ENCODE measurements at places on chromosomes 5 and 9.
A peak's percentile ranks its signal among the peaks of the same experiment; 100 is the strongest.

DNA sequence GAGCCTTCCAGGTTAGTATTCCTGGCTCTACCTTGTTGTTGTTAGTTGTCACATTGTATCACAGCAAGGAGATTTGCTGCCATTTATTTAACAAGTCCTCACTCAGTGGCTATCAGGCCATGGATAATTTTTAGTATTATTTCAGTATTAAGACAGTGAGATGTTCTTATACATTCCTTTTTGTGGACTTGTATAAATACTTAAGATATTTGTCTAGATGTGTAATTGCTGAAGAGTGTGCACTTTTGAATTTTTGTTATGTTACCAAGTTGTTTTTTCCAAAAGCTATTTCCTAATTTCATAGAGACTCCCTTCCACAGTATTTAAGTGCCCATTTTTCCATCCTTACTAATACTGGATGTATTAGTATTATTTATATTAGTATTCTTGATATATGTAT, 22.0 kb downstream of the SLC36A1 start:
- no peak for DNase-seq

DNA sequence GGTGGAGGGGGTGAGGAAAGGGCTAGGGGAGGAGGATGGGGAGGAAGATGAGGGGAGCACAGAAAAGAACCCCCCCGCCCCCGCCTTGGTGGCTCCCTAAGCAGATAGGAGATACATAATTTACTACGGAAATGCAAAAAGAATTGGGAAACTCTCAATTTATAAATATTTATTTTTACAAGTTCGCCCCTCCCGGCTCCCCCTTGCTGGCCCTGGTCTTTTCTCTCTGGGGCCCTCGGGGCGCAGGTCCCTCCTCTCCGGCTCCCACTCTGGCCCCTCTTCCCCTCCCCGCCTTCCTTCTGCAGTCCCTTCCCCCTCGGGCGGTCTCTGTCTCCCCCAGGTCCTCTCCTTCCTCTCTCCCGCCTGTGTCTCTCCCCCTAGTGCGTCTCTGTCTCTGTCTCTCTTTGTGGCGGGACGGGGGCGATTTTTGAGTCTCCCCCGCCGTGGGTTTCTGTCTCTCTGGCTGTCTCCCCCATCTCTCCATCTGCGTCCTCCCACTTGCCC, 173.6 kb upstream of the IER5L start:
- DNase-seq: no peak

DNA sequence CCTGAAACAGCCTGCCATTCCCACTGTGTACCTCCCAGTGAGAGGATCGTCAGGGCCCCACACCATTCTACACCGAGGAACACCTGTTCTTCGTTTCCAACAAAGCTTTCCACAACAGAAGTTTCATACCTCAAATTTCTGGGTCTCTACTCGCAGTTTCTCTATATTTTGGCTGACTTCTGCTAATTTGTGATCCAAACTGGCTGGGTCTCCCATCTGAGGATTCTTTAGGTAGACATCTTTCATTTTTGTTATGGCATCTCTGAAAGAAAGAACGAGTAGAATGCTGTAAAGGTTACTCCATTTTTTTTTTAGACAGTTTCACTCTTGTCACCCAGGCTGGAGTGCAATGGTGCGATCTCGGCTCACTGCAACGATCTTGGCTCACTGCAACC, 67.5 kb downstream of the USP20 start:
- no peak for DNase-seq

- peak; percentile 85 for DNase-seq
Measured at GRCh38 chr5:173802670-173803165, 85.4 kb upstream of the CPEB4 start.

DNA sequence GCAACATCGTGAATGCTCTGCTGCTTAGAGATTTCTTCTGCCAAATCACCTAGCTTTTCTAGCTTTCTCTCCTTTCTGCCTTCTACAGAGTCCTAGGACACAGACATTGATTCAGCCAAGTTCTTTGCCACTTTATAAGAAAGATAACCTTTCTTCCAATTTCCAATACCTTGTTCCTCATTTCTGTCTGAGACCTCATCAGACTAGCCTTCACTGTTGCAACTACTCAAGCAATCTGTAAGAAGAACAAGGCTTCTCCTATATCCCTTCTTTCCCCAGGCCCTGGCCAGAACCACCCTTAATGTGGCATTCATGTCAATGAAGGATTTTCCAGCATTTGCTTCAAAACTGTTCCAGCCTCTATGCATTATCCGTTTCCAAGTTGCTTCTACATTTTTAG, 24.3 kb downstream of the FBXO10 start:
- DNase-seq: no peak

- no peak for DNase-seq
Measured at GRCh38 chr5:142654578-142655058, 31.3 kb downstream of the FGF1 start.

GRCh38 chr9:79687131-79687447, 115.3 kb downstream of the TLE4 start:
- no peak for DNase-seq

DNA sequence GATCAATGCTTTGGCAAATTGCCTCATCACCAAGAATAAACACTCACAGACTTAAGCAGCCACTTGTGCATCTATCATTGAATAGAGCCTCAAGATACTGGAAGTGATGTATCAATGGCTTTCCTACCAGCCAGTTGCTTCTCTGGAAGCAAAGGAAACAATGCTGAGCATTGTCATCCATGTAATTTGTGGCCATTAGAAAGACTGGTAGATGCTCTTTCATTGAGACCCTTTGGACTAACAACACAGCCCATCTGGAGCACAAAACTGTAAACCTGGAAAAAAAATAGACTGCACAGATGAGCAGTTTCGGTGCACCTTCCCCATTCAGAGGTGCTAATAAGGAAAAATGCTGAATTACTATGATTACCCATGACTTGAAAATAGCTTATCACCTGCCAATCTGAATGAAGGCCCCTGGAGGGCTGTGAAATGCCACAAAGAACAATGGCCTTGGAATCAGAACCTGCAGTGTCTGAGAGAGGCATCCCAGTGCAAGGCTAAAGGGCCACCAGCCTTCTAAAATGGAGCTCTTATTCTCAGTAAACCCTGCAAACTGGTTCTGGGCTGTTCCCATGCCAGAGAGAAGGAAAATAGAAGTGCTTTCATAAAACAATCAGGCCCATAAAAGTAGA, 127.5 kb downstream of the RFK start:
- DNase-seq: no peak

- peak; percentile 8 for DNase-seq
Measured at GRCh38 chr5:102998224-102998623, 121.7 kb downstream of the GIN1 start.

- no peak for DNase-seq
Measured at GRCh38 chr5:116444373-116445295, 130.0 kb downstream of the SEMA6A start.

DNA sequence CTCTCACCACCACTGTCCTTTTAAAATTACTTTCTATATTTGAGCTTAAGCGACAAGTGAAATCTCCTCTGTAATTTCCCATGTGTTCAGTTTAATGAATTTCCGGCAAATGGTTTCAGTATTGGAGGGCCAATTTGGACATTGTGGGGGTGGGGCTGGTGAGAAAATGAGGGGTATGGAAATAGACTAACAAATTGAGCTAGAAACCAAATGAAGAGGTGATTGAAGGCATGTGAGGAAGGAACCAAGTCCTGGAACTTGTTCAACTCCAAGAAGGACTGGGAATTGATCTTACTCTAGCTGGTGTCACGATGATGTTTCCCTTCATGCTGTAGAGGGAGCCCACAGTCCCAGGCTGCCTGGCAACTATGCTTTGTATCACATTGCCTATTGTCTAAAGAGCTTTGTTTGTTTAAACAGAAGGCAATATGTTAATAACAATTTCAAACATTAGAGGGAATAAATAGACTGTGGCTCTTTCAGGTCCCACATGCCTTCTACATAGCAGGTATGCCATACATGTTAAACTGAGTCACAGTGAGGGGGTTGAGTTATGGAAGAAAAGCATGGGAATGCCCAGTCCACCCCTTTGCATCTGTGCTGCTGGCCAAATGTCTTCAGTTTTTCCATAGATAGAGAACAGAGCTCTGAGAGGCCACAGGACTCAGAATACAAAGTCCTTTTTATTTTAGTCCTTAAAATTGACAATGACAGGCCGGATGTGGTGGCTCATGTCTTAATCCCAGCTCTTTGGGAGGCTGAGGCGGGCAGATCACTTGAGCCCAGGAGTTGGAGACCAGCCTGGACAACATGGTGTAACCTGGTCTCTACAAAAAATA, 25.0 kb upstream of the MATR3 start:
- DNase-seq: peak; percentile 31

GRCh38 chr5:160458806-160459800, 37.4 kb downstream of the PTTG1 start:
- DNase-seq: no peak

DNA sequence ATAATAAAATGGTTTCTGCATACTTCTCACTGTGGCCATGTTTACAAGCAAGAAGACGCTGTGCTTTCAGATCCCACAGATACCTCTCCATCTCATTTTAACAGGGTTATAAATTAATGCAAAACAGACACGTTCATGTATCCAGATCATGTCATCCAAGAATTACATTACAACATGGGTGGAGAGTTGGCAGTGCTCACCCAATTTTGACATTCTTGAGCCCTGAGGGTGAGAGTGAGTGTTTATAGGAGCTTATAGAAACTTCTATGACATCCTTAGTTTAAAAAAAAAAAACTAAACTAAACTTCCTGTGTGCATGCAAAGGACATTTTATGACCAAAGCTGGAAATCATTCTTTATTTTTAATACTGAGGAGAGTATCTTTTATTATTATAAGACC, 9.1 kb downstream of the PRKACG start:
- DNase-seq: no peak

DNA sequence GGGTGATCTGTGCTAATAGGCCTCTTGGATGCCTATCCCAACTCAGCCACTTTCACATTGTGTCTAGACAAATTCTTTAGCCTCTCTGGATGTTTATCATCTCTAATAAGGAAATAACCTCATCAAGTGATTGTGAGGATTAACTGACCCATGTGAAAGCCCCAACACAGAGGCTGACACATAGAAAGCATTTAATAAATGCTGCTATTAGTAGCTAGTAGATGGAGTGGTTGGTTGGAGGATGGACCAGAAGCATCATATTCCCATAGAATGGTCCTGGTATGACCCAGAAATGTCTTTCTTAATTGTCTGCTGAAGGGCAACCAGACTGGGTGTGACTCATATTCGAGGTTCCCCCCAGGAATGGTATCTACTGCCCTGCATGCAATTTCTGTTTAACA, 124.4 kb downstream of the PIK3R1 start:
- DNase-seq: peak; percentile 36

- DNase-seq: peak; percentile 83
Measured at GRCh38 chr5:150317048-150318003, 14.6 kb upstream of the ARSI start.

DNA sequence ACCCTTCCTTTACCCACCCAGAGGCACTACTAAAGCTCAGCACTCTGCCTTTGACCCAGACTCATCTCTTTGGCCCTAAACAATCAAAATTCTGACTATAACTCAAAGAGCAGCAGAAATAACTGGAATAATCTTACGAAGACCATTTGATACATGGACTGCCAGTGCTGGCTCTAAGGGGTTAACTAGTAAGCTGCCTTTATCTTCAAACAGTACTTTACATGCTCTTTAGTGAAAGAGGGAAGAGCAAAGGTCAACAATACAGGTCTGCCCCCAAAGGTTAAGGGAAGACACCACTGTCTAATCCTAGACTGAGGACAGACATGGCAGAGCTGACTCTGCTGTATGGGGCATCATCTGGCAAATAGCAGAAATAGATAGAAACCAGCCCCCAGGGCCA, 45.8 kb downstream of the NRG2 start:
- no peak for DNase-seq

GRCh38 chr5:39513236-39513635, 88.5 kb upstream of the DAB2 start:
- DNase-seq: no peak

DNA sequence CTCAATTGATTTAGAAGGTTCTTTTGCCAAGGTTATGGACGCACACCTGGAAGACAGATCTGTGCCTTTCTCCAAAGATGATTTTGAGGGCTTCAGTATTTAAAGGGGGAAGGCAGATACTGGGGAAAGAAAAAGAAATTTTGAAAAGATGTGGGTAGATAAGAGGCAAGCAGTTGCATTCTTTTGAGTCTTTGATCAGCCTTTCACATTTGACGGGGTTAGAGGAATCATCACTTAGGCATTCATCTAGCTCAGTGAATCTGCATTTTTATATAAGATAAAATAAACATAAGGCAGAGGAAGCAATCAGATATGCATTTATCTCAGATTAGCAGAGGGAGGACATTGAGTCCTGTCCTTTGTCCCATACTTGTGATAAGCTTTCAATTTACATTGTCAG, 243.4 kb upstream of the RAI14 start:
- DNase-seq: peak; percentile 8

DNA sequence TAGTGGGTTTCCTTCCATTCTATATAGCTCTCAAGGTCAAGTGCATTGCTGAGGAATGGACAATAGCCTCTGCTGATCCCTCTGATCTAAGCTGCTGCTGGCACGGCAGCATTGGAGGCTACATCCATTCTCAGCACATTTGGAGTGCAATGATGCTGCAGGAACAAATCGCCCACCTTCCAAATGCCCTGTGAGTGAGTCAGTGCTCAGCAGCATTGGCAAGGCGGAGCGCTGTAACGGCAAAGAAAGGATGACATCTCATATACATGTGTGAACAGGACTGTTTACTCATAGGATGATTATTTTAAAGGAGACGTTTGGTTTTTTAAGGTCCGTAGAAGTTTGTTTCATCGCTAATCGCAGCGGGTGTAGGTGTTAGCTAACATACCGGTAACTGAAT, 408.7 kb downstream of the ARHGEF28 start:
- peak; percentile 76 for DNase-seq

DNA sequence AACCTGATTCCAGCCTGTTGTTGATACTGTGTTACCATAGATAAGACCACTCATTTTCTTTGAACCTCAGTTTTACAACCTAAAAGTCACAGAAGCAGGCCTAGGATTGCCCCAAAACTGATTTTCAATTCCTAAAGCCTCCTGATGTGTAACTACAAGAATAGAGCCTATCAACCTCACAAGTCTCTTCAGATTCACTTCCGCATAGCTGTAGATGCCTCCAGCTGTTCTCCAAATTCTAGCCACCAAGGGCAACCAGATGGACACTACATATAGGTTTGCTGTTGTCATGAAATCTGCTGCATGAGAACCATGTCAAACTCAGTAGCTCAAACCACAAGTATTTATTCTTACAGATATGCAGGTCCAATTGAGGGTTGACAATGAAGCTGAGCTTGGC, 143.5 kb downstream of the SPATA31D1 start:
- DNase-seq: no peak

- DNase-seq: no peak
Measured at GRCh38 chr9:78848061-78848460, 551.1 kb downstream of the PSAT1 start.

DNA sequence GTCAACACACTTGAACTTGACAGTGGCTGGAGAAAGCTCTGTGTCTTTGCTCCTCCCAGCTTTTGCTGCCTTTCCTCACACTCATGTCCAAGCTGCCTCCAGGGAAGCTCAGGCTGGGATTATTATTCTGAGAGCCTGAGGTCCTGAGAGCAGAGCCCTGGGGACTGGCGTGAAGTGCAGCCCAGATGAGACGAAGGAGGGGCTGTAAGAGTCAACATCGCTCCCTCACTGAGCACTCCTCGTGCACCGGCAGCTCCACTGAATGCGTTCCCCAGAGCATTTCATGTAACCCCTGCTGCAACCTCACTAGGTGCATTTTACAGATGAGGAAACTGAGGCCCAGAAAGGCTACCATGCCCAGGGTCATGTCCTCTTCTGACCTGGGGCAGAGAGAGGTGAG, 63.5 kb upstream of the PHYKPL start:
- DNase-seq: no peak
